ENCODE measurements at places on chromosomes 2 and 18.

- no peak for DNase-seq
Measured at GRCh38 chr2:11550901-11551568, 17.2 kb downstream of the GREB1 start.

DNA sequence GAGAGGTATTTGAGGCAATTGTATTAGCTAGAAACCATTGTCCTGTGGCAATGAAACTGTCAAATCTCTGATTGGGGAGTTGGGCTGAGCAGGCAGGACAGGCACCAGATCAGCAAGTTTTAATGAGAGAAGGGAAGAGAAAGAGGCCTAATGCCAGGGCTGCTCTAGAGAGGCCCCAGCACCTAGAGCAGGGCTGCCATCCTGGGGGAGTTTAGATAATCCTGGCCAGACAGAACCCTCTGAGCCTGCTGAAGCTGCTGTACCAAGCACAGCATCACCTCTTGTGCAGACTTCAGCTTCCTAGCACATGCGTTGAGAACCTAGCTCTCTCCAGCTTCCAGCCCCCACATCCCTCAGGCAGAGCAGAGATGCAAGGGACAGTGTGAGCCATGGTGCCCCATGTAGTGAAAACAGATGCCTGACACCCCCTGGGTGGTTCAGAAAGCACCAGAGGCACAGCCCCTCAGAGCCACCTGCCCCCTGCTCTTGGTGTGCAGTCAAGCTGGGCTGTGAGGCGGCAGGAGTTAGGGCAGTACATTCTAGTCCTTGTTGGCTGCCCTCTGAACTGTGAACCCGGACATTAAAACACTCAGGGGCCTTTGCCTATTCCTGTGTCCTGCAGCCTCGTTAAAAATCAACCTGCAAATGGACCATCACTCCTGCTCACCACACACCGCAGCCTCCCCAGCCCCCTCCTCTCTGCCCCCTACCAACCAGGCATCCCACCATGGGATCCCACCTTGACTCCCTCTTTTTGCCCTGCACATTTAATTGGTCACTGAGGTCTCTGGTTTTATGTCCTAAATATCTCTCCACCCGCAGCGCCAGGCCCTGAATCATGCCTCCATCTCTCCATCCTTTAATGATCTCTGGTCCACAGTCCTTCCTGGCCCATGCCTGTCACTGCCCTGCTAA, 52.7 kb downstream of the ADD2 start:
- DNase-seq = peak; percentile 43

- DNase-seq = no peak
Measured at GRCh38 chr2:241724975-241725870, 9.2 kb upstream of the D2HGDH start.

- DNase-seq = no peak
Measured at GRCh38 chr2:98487806-98488189, 43.1 kb downstream of the INPP4A start.

- no peak for DNase-seq
Measured at GRCh38 chr2:26521054-26521912, 43.4 kb upstream of the OTOF start.

DNA sequence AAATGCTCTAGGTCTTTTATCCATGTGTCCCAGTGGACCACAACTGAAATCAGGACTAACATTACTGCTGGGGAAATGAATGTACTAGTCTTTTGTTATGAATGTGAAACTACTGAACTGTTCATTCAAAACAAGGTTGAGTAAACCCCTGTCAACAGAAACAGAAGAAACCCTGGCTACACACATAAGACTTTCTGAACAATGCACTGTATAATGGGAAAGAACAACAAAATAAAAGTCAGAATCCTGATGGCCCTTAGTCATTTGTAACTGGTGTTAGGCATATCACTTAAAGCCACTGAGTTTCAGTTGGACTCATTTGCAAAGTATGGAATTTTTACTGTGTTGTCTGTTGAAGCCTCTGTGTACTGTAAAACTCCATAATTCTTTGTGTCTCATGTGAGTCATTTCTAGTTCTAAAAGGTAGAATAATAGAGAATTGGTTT, 77.0 kb upstream of the UBXN4 start:
- DNase-seq = no peak

GRCh38 chr2:148742373-148742772, 97.8 kb downstream of the EPC2 start:
- no peak for DNase-seq

DNA sequence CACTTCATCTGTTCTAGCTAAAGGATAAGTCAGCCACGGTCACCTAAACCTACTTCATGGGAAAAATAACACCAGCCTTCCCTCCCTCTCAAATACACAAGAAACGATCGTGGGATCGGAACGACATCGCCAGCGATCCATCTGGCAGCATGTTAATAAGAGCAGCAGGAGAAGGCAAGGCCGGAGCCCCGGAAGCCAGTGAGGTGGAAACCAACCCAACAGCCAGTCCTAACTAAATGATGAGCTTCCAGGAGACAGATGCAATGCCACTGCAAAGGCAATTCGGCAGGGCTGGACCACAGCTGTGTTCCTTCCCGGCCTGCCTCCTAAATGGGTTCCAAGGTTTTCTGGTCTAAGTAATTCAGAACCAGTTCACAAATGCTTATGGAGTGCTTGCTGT, 117.5 kb downstream of the TMEM163 start:
- peak; percentile 27 for DNase-seq

GRCh38 chr18:50327983-50328382, 40.5 kb upstream of the CXXC1 start:
- DNase-seq = no peak

GRCh38 chr2:157735532-157735931, 106.9 kb upstream of the ACVR1C start:
- no peak for DNase-seq

GRCh38 chr2:176795823-176796222, 416.8 kb upstream of the HNRNPA3 start:
- no peak for DNase-seq

- DNase-seq = no peak
Measured at GRCh38 chr2:46229134-46230063, 67.8 kb upstream of the EPAS1 start.

GRCh38 chr2:19357402-19358241, 801 bp downstream of the OSR1 start:
- peak; percentile 62 for DNase-seq

DNA sequence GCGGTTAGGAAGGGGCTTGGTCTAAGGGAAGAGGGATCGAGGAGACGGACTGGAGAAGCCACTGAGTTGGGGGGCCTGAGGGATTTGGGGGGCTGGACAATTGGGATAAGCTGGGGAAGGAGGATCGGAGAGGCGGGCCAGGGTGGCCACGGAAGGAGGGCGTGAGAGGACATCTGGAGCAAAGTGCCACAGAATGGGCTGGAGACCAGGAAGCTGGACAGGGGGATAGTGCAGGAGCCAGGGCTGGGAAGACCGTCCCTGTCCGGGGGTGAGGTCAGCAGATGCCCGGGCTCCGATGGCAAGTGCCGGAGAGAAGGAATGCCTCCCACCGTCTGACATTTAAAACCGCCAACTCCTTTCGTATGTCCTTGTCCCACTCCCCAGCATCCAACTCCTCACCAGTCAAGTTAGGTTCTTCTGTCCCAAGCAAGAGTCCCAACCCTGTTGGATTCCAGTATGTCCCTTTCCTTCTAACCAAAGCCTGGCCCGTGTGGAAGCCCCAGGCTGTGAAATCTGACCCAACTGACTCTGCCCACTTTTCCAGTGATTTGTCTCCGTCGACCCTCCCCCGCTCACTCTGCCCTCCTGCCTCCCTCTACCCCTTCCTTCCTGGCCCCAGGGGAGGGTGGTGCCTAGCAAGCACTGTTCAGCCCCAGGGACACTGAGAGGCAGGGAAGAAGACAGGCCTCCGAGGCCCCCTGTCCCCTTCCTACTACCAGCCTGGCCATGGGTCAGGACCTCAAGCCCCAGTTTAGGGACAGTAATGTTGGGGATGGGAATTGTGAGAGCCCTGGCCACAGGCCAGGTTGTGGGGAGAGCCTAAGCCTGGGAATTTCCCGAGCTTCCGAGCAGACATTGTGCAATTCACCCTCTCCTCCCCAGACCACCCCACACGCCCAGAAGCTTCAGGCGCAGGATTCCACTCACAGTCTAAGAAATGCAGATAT, 31.5 kb upstream of the TMBIM1 start:
- DNase-seq = peak; percentile 86

GRCh38 chr2:61165946-61166345, 4.0 kb downstream of the C2orf74 start:
- DNase-seq = no peak

- no peak for DNase-seq
Measured at GRCh38 chr2:156329927-156330726, 2.4 kb downstream of the NR4A2 start.

- no peak for DNase-seq
Measured at GRCh38 chr2:3284657-3285630, 92.7 kb downstream of the EIPR1 start.

GRCh38 chr2:17164550-17164949, 353.7 kb downstream of the RAD51AP2 start:
- DNase-seq = no peak

GRCh38 chr2:11366326-11366741, 21.9 kb upstream of the ROCK2 start:
- no peak for DNase-seq

GRCh38 chr2:84815146-84815545, 65.7 kb downstream of the TRABD2A start:
- DNase-seq = no peak

DNA sequence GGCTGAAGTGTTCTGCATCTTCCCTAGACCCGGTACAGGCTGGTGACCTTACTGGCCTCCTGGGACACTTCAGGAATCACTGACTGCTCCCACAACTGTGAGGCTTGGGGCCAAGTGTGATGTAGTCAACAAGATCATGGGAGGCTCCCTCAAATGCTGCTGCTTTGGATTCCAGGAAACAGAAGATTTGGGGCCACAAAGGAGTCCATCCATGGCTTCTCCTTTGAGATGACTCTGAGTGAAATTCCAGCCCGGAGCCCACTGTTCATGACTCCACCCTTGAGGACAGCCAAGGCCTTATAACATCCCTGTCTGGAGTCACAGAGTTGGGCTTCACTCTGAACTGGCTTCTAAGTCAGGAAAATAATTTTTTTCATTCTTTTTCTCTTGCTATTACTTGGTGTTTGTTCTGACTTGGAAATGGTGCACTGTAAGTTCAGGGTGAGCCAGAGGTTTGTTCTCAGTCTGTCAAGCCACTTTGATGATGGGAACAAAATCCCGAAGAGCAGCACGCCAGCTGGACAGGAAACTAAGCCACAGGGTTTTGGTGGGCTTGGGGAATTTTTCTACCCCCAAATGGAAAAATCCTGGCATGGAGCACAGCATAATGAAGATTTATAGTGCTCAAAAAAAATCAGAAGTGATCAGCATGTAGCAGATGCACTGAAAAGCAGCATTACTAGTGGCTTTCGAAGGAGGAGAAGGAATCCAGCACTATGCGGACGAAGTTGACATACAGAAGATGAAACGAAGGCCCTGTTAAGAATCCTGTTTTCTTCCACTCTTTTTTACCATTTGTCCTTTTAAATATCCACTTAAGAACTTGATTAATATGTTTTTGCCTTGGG, 98.1 kb upstream of the ZFP36L2 start:
- DNase-seq = no peak

- DNase-seq = peak; percentile 18
Measured at GRCh38 chr2:129802290-129802689, 177.2 kb upstream of the RAB6C start.

GRCh38 chr2:111061191-111061590, 59.5 kb upstream of the BCL2L11 start:
- no peak for DNase-seq

DNA sequence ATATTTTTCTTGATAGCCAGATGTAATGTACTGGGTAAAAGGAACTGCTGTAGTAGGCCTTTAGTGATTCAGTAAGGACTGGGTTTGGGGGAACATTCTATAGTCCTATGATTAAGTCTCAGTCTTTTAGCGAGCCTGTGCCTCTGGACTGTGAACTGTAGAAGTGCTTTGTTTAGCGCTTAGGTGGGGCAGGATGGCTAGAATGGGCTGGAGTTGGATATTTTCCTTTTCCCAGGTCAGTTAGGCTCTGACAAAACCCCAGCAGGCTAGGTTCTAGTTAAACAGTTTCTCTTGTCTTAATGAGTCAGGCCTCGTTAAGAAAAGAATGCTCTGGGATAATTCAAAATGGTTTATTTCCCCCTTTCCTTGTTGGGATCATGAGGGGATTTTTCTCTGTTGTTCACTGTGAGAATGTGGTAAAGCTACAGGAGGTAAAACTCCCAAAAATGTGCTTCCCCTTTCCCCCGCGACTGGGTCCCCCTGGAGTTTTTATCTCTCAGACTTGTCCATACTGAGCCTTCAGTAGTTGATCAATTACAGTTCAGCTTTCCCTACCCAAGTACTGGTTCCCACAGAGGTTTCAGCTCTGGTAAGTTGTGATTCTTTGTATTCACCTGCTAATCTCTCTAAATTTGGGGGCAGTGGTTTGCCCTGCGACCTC, 31.5 kb downstream of the EHBP1 start:
- DNase-seq = no peak

DNA sequence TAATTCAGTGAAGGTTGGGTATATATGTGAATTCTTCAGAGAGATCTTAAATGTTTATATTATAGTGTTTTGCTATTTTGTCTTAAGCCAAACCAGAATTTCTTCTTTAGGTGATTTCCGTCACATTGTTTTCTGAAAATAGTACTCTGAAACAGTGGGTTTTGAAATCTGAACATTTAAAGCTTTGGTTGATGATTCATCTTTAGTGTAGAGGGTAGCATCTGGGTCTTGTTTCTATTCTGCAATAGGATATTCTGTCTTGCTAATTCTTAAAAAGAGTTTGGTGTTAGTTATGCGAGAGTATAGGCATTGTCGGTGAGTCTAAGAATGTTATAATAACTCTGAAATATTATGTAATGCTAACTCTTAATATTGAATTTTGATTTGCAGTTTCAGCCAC, 69.6 kb upstream of the FAM237A start:
- no peak for DNase-seq

DNA sequence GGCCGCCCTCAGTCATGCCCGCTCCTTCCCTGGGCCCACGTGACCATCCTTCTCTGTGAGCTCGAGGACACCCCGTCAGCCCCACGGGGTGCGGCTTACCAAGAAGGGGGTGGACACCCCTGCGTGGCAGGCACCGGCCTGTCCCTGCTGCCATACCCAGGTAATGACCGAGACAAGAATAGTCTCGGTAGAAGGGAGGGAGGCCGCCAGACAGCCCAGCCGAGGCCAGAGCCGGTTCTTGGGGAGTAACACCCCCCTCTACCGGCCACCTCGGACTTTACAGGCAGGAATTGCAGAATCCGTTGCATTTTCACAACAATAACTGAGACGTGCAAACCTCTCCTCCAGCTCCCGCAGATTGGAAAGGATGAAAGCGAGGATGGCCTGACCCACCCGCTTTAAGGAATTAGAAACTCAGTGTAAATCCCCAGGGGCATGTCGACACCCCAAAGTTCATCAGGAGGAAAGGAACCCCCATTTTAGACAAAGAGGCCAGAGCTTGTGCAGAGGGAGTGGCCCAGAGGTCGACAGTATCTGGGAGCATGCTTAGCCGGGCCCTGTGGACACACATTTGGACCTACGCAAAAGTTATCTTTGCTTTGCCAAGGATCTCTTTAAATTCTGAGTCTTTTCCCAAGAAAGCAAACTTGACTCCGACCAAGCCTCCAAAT, 60.1 kb upstream of the GLI2 start:
- DNase-seq = peak; percentile 82

DNA sequence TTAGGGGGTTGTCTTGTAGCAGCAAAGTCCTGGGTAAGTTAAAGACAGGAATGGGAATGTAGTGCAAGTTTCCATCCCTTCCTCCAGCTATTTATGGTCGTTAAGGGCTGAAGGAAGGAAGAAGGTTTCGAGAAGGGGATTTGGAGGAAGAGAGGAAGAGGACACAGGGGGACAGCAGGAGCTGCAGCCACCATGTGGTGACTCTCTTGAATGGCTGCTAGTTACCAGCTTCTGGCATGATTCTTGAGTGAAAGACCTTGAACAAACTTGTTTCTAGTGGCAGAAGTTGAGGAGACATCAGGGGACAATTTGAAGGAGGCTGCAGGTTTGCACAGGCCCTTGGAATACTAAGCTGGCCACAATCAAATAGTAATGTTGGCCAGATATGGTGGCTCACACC, 116.6 kb downstream of the MTX2 start:
- DNase-seq = no peak
